Heart right ventricle (tissue), 16 donors: ENCODE measurements at places on chromosomes 2 and 18. TPM values are rescaled to one million over a fixed set of nuclear protein-coding genes. Genes with fewer than 3 reads are reported as not detected.

- no peak for DNase-seq
- no peak overlapping the region for H3K4me3 ChIP-seq
- H3K36me3 ChIP-seq: peaks cover 58% of the 10 kb centered on the region
- no peaks in the 10 kb centered on the region for H3K27me3 ChIP-seq
- H3K4me1 ChIP-seq: peaks cover 15% of the 10 kb centered on the region
Observed at GRCh38 chr2:42314892-42315468, 46.0 kb downstream of the COX7A2L start.

DNA sequence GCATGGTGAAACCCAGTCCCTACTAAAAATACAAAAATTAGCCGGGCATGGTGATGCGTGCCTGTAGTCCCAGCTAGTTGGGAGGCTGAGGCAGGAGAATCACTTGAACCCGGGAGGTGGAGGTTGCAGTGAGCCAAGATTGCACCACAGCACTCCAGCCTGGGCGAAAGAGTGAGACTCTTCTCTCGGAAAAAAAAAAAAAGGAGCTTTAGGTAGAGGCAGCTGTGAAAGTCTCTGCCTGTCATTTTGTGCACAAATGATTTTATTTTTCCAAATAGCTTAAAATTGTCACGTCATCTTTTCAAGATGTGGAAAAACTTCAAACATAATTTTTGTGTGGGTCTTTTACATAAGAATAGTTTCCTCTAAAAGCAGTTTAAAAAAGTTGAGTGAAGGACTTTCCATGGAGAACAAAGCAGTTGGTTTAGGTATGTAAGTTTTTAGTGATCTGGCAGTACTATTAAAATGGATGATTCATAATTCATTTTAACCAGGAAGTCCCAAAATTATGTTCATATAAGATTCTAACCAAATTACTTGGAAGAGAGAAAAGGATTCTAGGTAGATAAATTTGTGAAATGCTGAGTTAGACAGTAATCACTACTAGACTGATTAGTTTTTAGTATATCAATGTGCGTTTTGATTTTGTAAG, 11.5 kb downstream of the CCNYL1 start:
- H3K4me1 ChIP-seq: no peaks in the 10 kb centered on the region
- H3K27me3 ChIP-seq: no peaks in the 10 kb centered on the region
- H3K27ac ChIP-seq: no peak overlapping the region

- H3K4me3 ChIP-seq: no peak overlapping the region
- H3K27ac ChIP-seq: no peak overlapping the region
Observed at GRCh38 chr2:167686691-167687090, 560.7 kb downstream of the STK39 start.

The CFAP53 gene
- 0.09 TPM for polyA plus RNA-seq

GRCh38 chr2:24881623-24882022, 38.4 kb downstream of the ADCY3 start:
- H3K4me1 ChIP-seq: peaks cover 50% of the 10 kb centered on the region
- no peak for DNase-seq
- H3K27ac ChIP-seq: no peak overlapping the region

DNA sequence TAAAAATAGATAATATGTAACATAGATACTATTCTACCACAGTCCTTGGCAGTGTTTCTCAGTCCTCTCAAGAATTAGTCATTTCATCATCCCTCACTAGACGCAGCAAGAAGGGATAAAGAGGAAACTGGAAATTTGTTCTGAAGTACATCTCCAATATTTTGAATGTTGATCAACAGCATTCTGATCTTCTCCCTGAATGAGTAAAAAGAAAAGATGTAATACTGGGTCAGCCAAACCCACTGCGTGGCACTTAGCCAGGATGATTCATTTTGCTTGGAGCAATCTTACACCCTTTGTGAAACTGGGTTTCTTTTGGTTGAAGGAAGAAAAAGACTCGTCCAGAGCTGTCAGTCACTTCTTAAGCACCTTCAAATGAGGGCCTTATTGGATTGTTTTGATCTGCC, 54.1 kb downstream of the TAF1B start:
- H3K27me3 ChIP-seq: no peaks in the 10 kb centered on the region
- peaks cover 2% of the 10 kb centered on the region for H3K36me3 ChIP-seq
- no peak overlapping the region for H3K4me3 ChIP-seq

The ADNP2 gene
- polyA plus RNA-seq: 4.6 TPM

The OSR1 gene
- polyA plus RNA-seq: 6.3 TPM

The CYS1 gene
- 0.38 TPM for polyA plus RNA-seq

The SERPINB7 gene
- polyA plus RNA-seq: not detected

- DNase-seq: no peak
- H3K4me1 ChIP-seq: no peaks in the 10 kb centered on the region
- no peaks in the 10 kb centered on the region for H3K36me3 ChIP-seq
- H3K4me3 ChIP-seq: no peak overlapping the region
Observed at GRCh38 chr18:26734760-26735159, 130.7 kb downstream of the AQP4 start.

GRCh38 chr2:121063471-121063870, 221.5 kb downstream of the TFCP2L1 start:
- H3K4me1 ChIP-seq: no peaks in the 10 kb centered on the region
- peaks cover 54% of the 10 kb centered on the region for H3K27me3 ChIP-seq
- no peak overlapping the region for H3K4me3 ChIP-seq
- no peak overlapping the region for H3K27ac ChIP-seq
- no peak for DNase-seq
- no peaks in the 10 kb centered on the region for H3K36me3 ChIP-seq

DNA sequence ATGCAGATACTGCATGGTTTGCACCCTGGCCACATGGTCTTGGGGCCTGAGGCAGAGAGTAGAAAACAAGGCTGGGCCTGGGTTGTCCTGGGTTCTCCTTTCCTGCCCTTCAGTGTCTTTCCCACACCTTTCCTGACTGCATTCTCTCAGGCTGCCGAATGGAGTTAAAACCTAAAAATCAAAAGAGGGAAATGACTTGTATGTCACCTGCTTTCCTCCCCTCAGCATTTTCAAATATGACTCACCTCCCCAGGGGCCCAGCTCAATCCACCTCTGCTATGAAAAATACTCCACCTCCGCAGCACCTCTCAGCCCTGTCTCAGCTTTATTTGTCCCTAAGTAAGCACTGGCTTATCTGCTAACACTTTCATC, 457.8 kb upstream of the MEX3C start:
- H3K4me1 ChIP-seq: no peaks in the 10 kb centered on the region
- H3K27me3 ChIP-seq: no peaks in the 10 kb centered on the region
- H3K27ac ChIP-seq: no peak overlapping the region
- no peaks in the 10 kb centered on the region for H3K36me3 ChIP-seq
- DNase-seq: no peak

DNA sequence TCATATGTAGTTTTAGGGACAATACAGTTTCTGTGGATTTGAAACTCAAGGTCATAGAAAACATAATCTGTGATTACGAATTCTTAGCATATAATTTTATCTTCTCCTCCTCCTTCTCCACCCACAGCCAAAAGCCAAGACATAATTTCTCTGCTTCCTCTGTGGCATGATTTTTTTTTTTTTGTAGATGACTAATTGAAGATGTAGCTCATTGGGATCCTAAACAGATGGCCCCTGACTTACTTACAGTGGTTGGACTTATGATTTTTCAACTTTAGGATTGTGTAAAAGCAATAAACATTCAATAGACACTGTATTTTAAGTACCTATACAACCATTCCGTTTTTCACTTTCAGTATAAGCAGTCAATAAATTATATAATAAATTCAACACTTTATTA, 42.3 kb downstream of the FSIP2 start:
- no peaks in the 10 kb centered on the region for H3K27me3 ChIP-seq
- H3K36me3 ChIP-seq: no peaks in the 10 kb centered on the region
- H3K4me1 ChIP-seq: no peaks in the 10 kb centered on the region
- H3K27ac ChIP-seq: no peak overlapping the region
- DNase-seq: no peak

The ZNF396 gene
- polyA plus RNA-seq: 0.52 TPM

GRCh38 chr2:60416221-60417008, 137.0 kb downstream of the BCL11A start:
- peak; percentile 23 for DNase-seq
- H3K4me1 ChIP-seq: peaks cover 27% of the 10 kb centered on the region
- peak overlapping the region; percentile 19 for H3K27ac ChIP-seq
- H3K27me3 ChIP-seq: no peaks in the 10 kb centered on the region

The SPR gene
- 44.2 TPM for polyA plus RNA-seq

GRCh38 chr2:60309336-60309735, 244.1 kb downstream of the BCL11A start:
- DNase-seq: no peak
- H3K36me3 ChIP-seq: no peaks in the 10 kb centered on the region
- H3K27me3 ChIP-seq: no peaks in the 10 kb centered on the region
- H3K27ac ChIP-seq: no peak overlapping the region
- H3K4me3 ChIP-seq: no peak overlapping the region

DNA sequence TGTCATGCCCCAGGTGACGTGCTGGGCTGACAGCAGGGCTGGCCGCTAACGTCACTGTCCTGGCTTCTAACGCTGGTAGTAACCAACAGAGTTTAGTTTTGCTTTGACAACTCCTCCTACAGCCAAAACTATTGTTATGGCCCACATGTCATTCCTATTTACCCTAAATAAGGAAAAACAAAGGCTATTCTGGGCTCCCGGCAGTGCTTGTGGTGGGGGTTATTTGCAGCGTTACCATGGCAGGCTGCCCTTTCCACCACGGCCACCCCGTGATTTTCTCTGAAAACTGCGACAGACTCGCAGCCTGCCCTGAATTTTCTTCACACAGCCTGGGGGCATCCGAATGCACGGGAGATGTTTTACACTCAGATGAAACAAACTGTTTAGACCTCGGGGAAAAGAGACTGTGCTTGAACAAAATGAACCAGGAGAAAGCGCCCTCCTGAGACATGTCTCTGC, 115.2 kb downstream of the FAM210A start:
- peak overlapping the region; percentile 85 for H3K27ac ChIP-seq
- no peaks in the 10 kb centered on the region for H3K36me3 ChIP-seq
- H3K27me3 ChIP-seq: no peaks in the 10 kb centered on the region

DNA sequence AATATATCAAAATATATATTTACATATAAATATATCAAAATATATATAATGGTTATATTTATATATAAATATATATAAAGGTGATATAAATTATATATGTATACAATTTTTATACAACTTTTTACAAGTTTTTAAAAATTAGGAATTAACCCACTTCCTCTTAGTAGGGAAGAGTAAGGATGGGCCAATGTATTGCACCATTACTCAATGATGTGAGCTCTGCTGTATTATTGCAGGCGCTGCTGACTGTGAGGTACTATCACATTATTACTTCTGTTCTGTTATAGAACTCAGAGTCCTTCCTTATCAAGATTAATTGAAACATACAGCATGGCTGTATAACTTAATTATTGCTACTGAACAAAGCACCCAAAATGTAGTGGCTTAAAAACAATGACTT, 46.0 kb downstream of the CCDC195 start:
- no peak for DNase-seq
- H3K4me3 ChIP-seq: no peak overlapping the region
- no peaks in the 10 kb centered on the region for H3K4me1 ChIP-seq
- no peaks in the 10 kb centered on the region for H3K36me3 ChIP-seq
- no peak overlapping the region for H3K27ac ChIP-seq
- H3K27me3 ChIP-seq: no peaks in the 10 kb centered on the region

DNA sequence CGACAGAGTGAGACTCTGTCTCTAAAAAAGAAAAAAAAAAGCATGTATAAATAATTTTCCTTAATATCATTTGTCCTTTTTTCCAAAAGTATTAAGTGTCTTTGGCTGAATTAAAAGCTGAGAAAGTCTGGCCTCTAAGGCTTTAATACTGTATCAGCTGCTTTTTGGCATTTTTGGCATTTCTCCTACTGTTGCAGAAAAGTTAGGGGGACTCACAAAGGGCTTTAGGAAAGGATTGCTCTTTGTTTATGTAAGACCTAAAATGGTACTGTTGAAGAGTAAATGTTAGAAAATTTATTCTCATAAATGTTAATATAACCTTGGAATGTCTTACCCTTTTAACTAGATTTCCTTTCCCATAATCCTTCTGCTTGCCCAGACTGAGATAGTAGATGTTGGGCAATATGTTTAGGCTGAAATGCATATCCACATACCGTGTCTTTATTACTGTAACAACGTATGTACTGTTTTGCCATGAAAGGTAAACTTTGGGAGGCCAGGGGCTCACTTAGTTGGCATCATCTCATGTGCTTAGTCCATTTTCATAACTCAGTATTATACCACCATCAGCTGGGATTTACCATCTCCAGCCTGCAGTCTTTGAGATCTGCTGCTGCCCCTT, 18.0 kb upstream of the STON1 start:
- H3K4me1 ChIP-seq: peaks cover 7% of the 10 kb centered on the region
- DNase-seq: no peak
- H3K4me3 ChIP-seq: no peak overlapping the region

GRCh38 chr2:218396688-218397462, 2.8 kb upstream of the CTDSP1 start:
- peak overlapping the region; percentile 100 for H3K4me3 ChIP-seq
- peaks cover 45% of the 10 kb centered on the region for H3K4me1 ChIP-seq
- no peaks in the 10 kb centered on the region for H3K36me3 ChIP-seq
- no peaks in the 10 kb centered on the region for H3K27me3 ChIP-seq
- peak; percentile 86 for DNase-seq
- peak overlapping the region; percentile 100 for H3K27ac ChIP-seq

GRCh38 chr2:100882645-100883613, 63.0 kb downstream of the NPAS2 start:
- H3K27me3 ChIP-seq: no peaks in the 10 kb centered on the region
- peaks cover 70% of the 10 kb centered on the region for H3K4me1 ChIP-seq
- no peak overlapping the region for H3K4me3 ChIP-seq
- DNase-seq: no peak

DNA sequence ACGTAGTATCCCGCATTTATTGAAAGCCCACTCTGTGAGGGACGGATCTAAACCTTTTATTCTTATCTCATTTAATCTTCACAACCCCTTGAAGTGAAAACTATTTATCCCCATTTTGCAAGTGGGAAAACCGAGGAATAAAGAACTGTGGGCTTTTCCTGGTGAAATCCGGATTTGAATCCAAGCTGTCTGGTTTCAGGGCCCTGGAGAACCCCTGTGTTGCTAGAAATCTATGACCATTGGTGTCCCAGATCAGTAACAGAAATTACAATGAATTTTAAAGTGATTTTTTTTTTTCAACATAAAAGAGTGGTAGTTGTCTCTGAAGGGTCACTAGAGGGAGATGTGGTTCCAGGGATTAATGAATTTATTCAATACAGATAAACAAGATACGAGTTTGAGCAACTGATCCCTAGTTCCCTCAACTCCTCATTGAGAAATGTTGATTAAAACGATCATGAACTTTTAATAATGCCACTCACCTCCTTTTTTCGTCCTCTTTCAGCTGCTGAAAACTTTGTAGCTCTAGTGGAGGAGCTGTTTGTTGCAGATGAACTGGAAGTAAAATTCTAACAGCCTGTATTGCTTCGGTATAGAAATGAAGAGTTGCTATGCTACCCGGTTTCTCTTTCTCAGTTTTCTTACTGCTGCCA, 940 bp downstream of the XRCC5 start:
- peak overlapping the region; percentile 94 for H3K4me3 ChIP-seq
- H3K27me3 ChIP-seq: no peaks in the 10 kb centered on the region
- peak overlapping the region; percentile 98 for H3K27ac ChIP-seq
- peaks cover 42% of the 10 kb centered on the region for H3K36me3 ChIP-seq

GRCh38 chr18:35406666-35407065, 29.5 kb upstream of the ZNF396 start:
- peaks cover 4% of the 10 kb centered on the region for H3K4me1 ChIP-seq
- no peaks in the 10 kb centered on the region for H3K27me3 ChIP-seq
- no peak for DNase-seq
- no peak overlapping the region for H3K27ac ChIP-seq

The ANO7 gene
- polyA plus RNA-seq: 0.73 TPM
